AG04450 (cell line): ENCODE measurements at places on chromosomes 13 and 19. TPM values are rescaled to one million over a fixed set of nuclear protein-coding genes. Genes with fewer than 3 reads are reported as not detected.

DNA sequence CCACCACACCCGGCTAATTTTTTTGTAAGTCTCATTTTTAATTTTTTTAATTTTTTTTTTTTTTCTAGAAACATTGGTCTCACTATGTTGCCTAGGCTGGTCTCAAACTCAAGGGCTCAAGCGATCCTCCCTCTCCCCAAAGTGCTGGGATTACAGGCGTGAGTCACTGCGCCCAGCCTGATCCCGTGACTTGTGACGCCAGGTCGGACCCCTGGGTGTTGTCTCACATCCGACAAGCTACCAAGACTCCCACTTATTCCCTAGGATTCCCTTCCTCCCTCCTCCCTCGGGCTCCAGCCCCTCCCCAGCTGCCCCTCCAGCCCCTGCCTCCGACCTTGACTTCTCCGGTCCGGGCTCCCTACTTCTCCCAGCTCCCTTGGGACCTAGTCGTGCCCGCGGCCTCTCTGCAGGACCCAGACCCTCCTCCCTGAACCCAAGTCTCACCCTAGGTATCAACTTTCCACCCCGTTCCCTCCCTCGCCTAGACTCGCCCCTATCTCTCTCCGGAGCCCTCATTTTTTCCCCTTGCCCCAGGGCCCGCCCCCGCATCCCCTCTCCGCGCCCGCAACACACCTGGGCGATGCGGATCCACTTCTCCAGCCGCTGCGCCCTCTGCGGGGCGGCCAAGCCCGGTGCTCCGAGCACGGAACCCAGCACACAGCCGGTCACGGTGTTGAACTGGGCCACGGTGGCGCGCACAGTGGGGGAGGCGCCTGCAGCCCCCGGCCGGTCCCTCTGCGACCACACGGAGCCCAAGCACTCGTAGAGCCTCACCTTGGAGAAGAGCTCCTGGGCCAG is 13.1 kb downstream of the RGL3 start:
- DNase-seq = no peak

DNA sequence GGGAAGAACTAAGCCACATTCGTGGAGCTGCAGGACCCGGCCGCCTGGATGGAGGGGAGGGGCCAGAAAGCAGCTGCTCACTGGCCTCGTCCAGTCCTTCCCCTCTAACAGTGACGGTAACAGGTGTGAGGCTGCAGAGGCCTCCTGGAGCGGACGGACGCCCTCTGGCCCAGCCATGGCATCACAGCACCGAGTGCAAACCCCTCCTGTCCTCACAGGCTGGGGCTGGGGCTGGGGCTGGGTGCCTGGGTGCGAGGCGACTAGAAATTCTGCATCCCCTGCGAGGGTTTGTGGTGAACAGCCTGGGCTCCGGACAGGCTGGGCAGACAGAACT is 3.6 kb downstream of the MICOS13 start:
- DNase-seq = no peak

KCNK6 gene
- polyA plus RNA-seq = 2.6 and 2.8 TPM in 2 replicates

GRCh38 chr19:1634242-1634937 is 18.0 kb downstream of the TCF3 start:
- no peak for DNase-seq

BEST2 gene
- polyA plus RNA-seq = not detected in 2 replicates

- DNase-seq = no peak
These were observed 9.7 kb upstream of the ATP11A start for GRCh38 chr13:112679932-112680677.

NAPA gene
- 84.1 and 102 TPM in 2 replicates for polyA plus RNA-seq
